ENCODE measurements at places on chromosomes 4 and X. TPM values are rescaled to one million over a fixed set of nuclear protein-coding genes. Genes with fewer than 3 reads are reported as not detected.

- no peak for DNase-seq
Observed at GRCh38 chrX:130878350-130879341, 24.4 kb downstream of the ENOX2 start.

DNA sequence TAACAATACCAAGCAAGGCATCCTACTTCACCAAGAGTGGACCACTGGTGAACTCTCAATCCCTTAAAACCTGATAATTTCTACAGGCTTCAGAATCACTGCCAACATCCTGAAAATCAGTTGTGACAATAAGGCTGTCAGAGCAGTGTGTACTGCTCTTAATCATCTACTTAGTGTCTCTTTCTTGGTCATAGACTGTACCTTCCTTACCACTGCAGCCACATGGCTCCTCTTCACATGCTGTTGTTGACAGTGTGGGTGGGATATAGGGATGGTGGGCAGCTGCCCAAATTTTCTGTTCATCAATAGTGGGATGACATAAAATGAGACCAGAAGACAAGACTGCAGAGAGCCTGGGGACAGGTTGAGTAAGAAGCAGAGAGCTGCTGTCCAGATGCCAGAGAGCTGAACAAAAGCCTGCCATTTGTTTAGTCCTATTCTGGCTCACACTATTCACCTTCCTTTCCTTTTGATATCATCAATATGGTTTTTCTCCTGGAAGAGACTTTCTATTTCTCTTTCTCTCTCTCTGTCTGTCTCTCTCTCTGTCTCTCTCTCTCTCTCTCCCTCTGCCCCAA, 178.9 kb downstream of the MGST2 start:
- no peak for DNase-seq

DNA sequence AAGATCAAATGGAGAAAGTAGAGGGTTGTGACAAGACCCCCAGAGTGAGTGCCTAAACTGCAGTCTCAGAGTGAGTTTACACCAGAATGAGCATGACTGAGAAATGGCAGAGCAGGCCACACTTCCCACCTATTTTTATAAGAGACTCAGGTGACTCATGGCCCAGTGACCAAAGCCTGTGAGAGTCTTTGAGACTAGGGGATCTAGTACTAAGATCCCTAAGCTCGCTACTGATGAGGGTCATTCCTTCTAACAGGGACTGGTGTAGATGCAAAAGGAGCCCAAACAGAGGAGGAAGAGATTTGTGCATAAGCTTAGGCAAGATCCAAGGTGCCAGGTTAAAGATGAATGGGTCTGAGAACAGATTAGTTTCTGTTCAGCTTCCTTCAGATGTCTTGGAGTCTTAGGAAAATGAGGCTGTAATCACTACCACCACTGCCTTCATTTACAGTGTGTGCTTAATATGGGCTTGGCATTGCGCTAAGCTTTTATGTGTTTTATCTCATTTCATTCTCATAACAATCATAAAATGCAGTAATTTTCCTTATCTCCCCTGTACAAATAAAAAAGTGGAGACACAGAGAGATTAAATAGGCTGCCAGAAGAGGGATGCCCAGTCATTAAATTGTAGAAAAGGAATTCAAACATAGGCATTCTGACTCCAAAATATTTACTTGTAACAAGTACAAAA, 62.8 kb downstream of the RWDD4 start:
- no peak for DNase-seq

DNA sequence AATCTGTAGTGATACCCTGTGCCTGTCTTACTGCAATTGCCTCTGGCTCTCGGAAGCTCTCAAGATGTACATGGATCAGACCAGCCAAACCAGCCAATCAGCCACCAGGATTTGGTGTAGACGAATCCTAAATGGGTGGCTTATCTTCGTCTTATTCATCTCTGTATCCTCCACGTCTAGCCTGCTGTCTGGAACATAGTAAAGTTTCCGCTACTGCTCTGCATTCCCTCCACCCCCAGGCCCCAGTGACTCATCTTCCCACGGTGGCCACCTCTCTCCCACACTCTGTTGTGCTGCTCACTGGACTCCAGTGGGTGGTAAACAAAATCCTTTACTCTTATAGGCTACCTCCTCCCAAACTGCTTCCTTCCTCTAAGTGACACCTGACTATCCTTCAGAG, 37.8 kb downstream of the SEPTIN6 start:
- DNase-seq = no peak

GRCh38 chr4:166045457-166045856, 172.4 kb downstream of the TLL1 start:
- DNase-seq = no peak

GRCh38 chr4:84279678-84280077, 219.4 kb downstream of the NKX6-1 start:
- DNase-seq = no peak

GRCh38 chrX:154014429-154015380, 5.0 kb downstream of the IRAK1 start:
- DNase-seq = no peak

DNA sequence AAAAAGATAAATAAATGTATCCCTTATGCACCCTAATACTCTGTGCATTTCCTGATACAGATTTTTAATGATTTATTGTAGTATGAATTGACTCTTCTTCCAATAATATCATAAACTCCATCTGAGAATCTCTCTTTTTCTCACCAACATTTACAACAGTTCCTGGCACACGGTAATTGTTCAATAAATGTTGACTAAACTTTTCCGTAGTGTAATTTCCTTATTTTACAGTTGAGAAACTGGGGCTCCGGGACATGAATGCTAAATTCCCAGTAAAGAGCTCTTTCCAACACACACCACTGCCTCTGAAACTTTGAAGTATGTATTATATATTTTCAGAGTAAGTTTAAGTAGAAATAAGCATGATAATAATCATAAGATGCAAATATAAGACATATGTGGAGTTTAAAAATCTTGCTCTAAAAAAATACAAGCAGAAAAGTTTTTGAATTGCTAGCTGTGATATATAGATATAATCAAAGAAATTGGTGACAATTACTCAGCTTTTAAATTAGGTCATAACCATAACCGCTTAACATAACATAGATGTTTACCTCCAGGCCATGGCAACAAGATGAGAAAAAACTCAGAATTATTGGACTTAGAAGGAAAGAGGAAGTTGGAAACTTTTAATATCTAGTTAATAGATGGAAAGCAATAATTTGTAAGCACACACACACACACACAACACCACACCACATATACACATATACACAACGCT, 28.2 kb upstream of the ANTXR2 start:
- DNase-seq = no peak

DNA sequence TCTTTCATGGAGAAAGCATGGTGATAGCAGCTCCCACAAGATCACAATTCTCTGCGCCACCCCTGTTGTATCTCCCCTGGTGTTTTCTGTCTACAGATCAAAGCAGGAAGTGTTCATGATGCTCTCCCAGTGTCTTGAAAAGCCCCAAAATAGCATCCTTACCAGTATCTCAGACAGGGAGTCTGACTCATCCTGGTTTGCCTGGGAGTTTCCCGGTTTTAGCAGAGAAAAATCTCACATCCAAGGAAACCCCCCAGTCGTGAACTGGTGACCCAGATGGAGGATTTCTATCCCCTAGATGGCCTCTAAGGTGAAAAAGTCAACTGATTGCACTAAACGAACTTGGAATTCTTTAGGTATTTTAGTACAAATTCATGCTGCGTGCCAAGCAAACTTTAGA, 64.3 kb upstream of the NR0B1 start:
- DNase-seq = no peak

DNA sequence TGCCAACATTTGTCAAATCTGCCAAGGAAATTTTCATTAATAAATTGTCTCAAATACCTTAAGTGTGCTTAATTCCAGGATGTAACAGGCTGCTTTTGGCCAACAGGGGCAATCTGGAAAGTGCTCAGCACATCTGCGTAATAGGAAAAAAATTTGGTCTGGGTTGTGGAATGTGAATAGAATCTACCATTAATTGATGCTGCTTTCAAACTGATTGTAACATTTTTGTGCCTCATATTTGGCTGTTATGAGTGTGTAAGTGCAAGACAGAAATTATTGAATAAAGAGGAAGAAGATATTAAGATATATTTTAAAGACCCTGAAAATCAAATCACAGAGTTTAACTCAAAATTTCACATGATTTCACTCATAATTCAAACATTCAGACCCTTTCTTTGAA, 41.1 kb downstream of the REELD1 start:
- no peak for DNase-seq

DNA sequence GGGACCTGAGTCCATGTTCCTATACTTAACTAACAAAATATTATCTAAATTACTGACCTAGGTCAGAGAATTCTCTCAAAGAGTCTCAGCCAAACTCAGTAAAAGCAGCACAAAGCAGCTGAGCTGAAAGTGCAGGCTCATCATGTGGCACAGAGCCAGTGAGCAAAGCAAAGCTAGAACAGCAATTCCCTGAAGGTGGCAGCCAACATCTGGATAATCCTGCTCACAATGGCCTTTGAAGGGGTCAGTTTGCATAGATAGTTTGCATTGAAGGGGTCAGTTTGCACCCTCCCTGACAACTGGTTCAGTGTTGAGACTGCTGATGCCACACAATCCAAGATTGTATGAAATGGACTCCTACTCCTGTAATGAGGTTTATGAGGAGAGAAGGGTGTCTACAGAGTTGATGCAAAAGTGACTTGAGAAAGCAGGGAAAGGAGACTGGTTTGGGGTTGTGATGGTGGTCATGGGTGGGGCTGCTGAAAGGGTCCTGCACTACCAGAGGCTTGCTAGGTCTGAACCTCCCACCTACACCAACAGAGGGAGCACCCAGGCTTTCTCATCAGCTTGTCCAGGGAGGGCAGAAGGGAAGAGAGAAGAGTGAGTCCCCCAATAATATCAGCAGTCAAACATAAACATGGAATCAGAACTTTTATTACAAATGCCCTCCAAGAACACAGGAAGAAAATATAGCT, 39.7 kb downstream of the TRIM61 start:
- DNase-seq = no peak

DNA sequence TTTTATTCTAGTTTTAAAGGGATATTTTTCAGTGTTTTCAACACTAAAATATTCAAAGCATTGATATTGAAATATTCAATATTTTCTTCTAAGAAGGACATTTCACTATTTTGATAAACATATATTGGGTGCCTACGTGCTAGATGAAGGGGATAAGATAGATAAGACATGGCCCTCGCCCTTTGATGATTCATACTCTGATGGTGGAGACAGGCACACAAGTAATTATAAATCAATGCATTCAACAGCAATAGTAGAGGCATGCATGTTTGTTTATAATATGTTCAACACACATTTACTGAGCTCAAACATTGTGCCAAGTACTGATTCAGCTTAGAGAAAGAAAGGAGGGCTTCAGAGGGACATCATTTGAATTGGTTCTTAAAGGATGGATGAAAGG, 22.7 kb downstream of the TMEM47 start:
- no peak for DNase-seq

DNA sequence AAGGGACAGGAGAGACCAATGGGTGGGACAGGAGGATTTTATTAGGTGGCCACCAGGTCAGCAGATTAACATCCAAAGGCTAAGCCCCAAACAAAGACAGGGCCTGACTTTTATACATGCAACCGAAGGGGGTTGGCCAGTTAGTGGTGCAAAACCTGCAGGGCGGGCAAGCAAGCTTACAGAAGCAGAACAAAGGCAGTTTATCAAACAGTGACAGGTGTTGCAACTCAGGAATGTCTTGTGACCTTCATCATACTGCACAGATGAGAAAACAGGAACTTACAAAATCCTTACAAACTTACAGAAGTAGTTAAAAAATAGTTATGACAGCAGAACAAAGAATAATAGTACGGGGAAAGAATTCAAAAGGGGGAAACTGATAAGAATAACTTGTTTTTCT, 708.1 kb downstream of the GLUD2 start:
- DNase-seq = no peak

DNA sequence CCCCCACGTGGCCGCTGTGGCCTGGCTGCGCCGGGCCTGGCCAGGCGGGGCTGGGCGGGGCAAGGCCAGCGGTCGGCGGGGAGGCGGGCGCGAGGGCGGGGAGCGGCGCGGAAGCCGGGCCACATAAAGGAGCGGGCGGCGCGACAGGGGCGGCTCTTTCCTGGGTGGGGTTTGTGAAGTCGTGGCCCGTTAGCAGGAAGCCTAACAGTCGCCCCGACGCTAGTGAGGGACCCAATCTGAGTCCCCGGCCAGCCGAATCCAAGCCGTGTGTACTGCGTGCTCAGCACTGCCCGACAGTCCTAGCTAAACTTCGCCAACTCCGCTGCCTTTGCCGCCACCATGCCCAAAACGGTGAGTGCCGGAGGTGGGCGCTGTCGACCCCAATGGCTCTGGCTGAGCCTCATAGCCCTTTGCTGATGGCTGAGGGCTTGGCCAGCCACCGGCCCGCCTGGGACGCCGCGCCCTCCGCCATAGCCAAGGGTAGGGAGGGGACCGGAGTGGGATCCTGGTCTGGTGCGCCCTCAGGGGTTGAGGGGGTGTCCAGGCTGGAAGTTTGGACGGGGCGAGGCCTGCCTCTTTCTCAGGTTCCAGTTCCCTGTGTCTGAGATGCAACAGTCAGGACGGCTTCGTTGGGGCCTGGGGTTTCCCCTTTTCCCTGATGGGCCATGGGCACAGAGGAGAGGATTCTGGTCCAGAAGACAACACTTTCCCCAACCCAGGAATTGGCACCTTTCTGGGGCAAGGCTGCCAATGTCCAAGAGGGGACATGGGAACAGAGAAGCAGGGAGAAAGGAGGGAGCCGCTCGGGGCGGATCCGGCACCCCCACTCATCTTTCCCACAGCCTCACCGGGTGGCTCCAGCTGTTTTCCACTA, at the start of gene MSN:
Gene MSN (plus strand): TSS at position 152 of the 874 bp plus-strand sequence. CDS start 188 bp downstream, at position 340.
- peak; percentile 65 for DNase-seq

DNA sequence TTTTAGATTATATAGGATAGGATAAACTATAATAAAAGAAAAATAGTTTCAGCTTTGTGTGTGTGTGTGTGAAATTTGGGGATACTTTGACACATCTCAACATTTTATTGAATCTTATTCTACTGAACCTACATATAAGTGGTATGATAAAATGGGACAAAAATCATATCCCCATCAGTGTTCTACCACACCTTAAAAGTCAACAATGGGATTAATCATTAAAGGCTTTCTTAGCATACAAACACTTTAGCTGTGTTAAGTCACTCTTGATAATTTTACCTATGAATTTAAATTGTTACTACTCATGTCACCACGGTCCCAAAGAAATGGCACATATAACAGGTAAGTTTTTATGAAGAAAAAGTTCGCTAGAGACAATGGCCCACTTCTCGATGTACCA, 37.7 kb upstream of the LRBA start:
- DNase-seq = no peak

Gene GRXCR1
- not detected for total RNA-seq

Gene POU3F4
- 0.14 TPM for total RNA-seq

Gene ARMCX2
- total RNA-seq = 4.9 TPM

Gene CNGA1
- total RNA-seq = 4.0 TPM

Gene SMIM10L2A
- 0.46 TPM for total RNA-seq

Gene FAM156B
- total RNA-seq = 12.6 TPM

Gene ARHGEF38
- total RNA-seq = 11.6 TPM

Gene SSX2B
- total RNA-seq = not detected

Gene REELD1
- total RNA-seq = not detected

Gene APOO
- total RNA-seq = 31.7 TPM
